ENCODE measurements at places on chromosomes 12 and 14.

- DNase-seq, result no peak
These were observed 142.4 kb downstream of the ZFP36L1 start for GRCh38 chr14:68650404-68650994.

GRCh38 chr12:124625867-124626675 is 58.7 kb upstream of the NCOR2 start:
- peak; percentile 62 for DNase-seq

GRCh38 chr14:104895786-104896661 is 28.7 kb upstream of the PLD4 start:
- DNase-seq, result no peak

DNA sequence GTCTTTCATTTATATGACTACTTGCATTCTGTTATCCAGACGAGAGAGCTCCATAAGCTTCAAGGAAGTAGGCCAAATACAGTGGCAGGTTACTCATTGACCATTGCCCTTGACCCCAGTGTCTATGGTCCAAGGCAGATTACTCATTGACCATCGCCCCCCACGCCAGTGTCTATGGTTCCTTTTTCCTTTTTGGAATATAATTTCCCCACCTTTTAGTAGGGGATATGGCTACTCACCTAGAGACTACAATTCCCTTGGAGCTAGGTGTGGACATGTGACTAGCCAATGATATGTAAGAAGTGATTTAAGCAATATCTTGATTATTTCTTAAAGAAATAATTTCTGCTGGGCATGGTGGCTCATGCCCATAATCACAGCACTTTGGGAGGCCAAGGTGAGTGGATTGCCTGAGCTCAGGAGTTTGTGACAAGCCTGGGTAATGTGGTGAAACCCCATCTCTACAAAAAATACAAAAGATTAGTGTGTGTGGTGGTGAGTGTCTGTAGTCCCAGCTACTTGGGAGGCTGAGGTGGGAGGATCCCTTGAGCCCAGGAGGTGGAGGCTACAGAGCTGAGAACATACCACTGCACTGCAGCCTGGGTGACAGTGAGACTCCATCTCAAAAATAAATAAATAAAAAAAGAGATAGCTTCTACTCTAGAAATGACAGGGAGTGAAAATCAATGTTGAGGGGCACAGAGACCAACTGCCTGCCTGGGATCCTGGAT is 32.6 kb downstream of the SIX4 start:
- DNase-seq, result no peak

GRCh38 chr12:117660896-117661295 is 299.5 kb upstream of the NOS1 start:
- DNase-seq, result no peak

DNA sequence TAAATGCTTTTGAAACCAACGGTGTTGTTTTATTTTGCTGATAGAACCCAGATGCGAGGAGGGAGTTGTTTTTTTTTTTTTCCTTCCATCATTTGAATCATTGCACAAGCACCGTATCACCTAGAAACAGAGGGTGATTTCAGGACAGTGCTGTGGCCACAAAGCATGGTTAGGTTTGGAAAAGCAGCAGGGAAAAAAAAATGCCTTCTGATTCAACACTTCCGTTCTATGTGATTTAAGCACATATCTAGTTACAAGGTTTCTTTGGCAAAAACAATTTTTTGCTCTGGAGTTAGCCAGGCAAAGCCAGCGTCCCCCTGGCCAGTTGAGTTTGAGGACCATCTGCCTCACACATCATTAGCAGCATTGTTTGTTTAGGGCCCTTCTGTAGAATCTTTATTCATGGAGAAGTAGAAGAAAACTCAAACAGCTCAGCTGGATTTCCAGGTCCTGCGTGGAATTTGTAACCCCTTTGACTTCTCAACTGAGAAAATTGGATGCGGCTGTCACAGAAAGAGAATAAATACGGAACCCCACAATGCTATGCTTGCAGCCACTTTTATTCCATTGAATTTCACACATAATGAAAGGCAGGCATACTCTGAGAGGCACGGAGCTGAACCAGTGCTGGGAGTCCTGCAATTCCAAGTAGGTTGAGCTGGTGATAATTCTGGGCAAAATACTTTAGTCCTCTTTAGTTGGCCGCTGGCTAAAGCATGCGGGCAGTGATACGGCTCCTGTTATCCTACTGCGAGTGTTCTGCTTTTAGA is 17.0 kb upstream of the WNT5B start:
- DNase-seq, result no peak

DNA sequence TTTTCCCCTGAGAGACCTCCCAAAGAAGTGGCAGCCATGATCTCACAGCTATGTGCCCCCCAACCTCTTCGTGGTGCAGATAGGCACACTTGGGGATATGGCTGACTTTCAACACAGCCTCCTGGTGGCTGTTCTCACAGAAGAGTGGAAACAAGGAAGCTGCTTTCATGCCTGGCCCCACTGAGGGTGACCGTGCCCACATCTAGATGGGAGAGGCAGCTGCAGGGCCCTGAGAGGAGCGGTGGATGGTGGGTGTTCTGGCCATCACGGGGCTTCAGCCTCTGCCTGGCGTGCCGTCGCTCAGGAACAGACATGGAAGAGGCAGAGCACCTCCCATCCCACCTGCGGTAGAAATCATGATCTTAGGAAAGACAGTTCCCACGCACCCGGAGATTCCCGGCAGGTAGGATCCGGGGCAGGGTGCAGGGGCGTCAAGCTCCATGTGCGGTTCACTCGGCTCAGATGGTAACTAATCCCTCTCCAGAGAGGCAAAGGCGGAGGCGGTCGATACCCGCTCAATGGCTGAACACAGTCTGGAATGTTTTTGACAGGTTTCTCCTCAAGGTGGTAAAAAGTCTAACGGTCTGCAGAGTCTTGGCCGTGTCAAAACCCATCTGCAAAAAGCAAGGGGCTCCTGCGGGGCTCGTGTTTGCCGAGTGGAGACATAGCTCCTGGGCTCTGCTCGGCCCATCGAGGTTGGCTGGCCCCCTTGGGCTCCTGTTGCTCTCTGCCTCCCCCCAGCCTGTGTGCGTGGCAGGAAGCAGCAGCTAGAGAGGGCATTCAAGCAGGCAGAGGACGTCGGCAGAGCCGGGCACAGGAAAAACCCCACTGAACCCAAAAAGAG is 225.2 kb upstream of the RTL1 start:
- no peak for DNase-seq

DNA sequence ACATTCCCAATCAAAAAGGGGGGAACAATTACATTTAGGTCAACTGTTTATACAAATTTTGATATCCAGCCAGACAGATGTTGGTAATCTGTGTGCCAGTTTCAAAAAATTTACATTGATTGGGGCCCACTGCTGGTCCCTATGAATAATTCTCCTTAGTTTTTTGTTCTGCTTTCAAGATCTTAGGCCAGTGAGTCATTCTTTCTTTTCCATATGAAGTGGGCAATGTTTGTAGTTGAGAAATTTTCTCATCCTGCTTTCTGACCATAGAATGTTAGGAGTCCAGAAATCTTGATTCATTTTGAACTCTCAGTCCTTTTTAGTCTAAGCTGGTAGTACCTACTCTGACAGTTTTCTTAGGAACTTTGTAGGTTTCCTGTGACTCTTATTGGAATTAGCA is 244.3 kb downstream of the DIO2 start:
- no peak for DNase-seq

DNA sequence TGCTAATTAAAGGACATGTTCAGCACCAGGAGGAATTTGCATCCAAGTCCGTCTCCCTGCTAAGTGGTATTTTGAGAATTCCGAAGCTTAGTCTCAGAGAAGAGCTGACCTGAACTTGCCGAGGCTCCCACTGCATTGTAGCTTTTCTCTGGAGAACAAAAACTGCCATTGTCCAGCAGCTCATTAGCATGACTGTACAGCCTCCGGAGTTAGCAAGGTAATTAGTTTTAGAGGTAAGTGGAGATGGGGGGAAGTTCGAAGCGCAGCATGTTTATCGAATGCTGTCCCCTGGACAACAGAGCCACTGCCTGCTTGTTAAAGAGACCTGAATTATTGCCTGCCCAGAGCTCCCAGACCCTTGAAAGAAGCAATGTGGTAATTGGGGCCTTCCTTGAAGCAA is 160.3 kb upstream of the PELI2 start:
- DNase-seq, result no peak

GRCh38 chr14:100293497-100294212 is 12.6 kb downstream of the SLC25A29 start:
- DNase-seq, result no peak

DNA sequence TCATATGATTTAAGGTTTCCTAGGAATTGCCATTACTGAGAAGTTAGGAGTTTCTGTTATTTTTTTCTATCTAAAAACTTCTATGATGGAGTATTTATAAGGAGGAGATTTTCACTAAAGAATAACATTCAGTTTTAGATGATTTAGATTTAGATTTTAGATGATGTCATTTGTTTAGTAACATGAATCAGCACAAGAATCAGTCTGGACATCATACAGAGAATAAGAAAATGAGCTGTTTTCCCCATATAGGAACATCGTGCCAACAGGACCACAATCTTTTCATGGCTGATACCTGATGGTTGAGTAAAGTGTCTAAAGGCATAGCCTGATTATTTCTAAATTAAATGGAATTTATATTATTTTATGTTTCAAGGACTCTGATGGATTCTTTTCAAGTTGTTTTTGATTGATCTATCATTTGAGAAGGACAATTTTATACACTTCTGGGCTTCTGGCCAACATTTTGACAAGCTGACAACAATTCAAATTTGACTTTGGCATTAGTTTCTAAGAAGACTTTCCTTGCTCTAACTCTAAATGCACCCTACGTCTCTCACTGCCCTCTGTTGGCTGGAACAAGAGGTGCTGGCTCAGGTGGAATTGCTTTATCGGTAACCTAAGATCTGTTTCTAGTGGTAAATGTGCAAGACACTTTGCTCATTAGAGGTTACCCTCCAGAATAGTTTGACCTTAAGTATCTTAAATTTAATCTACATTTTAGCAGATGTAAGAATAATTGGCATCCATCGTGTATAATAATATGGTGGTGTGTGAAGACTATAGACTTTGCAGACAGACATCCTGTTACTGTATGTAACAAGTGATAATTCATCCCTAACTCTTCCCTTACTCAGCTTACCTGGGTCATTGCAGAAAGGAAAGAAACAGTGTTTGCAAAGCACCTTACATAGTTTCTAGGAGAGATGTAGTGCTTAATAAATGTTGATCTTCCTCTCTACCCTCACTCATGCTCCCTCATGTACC is 42.8 kb upstream of the CPSF6 start:
- DNase-seq, result no peak

GRCh38 chr12:20127413-20127812 is 240.9 kb upstream of the PDE3A start:
- DNase-seq, result no peak

DNA sequence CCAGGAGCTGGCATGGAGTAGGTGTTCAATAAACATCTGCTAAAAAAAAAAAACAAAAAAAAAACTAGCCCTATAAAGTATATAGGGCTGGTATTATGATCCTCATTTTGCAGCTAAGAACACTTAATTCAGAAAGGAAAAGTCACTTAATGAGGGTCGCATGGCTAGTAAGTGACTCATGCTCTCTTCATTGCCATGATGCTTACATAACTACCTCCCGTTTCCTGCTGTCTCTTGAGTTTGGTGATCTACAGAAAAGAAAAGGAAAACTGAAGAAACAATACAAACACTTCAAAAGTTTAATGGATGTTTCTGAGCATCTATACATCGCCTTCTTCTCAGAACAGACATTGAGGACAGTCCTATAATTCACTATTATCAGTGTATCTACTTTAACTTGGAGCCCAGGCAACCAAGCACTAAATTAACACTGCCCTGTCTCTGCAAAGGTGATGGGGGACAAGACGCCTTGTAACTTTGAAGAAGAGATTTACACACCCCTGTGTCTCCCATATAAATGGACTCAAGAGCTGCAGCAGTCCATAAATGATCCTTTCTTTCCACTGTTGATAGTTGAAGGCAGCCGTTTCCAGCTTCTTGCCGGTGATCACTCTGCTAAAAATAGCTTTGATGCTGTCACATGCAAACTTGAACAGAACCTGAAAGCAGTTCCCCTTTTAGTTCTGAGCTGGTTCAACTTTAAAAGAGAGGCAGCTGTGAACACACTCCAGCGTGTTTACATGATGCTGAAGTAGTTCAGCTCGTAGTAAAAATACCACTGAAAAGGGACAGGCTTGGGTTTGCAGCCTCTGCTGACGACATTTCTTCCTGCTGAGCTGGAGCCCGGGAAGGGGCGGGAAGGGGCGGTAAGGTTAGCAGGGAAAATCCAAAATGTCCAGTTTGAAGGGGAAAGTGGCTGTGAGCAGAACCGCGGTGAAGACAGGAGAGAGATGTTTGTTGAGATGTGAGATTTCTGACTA is 113.3 kb downstream of the FOXN3 start:
- peak; percentile 33 for DNase-seq

DNA sequence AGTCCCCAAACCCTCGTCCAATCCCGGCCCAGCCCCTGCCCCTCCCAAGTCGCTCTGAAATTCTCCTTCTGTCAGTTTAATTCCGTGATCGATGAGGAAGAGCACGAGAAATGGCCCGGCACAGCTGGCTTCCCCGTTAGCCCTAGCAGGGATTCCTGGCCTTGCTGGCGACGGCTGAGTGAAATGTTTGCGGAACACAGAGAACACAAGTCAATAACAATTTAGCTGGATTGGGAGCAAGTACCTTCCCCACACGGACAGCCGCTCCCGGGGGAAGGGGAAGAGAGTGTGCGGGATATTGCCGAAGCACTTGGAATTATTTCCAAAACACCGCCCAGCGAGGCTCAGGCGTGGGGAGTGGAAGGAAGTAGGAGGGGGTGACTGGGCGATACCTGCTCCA is 134.6 kb downstream of the RBM19 start:
- no peak for DNase-seq

DNA sequence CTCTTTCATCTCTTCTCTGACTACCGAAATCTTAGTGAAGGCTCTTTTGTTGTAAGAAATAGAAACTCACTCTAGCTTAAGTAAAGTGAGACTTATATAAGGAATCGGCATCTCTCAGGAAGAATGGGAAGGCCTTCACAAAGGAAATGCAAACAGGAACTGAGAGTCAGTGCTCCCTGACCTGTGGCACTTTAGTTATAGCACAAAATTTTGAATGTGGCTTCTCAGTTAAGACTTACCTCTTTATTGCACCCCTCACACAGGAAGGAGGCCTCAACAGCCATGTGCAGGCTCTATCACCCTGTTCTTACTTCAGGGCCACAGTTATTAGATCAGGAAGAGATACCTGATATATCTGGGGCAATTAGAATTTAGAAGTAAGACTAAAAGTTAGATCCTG is 224.7 kb upstream of the EGLN3 start:
- DNase-seq, result no peak

DNA sequence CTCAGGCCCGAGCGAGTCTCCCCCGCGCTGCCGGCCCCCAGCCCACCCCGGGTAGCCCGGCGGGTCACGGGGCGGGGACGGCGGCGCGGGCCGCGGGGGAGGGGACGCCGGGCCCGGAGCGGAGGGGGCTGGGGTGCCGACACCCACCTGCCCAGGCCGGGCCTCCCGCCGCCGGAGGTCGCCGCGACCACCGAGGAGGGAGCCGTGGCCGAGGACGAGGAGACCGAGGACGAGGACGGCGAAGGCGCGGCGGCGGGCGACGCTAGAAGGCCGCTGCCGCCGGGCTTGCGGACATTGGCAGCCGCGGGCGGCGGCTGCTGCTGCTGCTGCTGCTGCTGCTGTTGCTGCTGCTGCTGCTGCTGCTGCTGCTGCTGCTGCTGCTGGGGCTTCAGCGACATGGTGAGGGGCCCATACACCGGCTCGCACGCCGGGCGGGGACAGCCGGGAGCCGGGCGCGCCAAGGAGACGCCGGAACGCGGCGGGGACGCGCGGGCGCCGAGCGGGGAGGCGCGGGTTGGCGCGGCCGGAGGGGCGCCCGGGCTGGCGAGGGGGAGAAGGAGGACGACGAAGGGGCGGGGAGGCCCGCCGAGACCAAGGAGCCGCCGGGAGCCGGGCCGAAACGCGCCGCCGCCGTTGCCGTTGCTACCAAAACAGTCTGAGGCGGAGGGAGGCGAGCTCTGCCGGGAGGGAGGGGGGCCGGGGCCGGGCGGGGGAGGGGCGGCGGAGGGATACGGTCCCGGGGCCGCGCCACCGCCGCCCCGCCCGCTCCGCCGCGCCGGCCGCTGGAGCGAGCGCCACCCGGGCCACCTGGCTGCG is at the start of gene ATXN2:
TSS of gene ATXN2 (minus strand) at position 679 of the 816 bp plus-strand sequence. CDS start at position 398, 281 bp downstream.
- DNase-seq, result no peak

Measured in omental fat pad (tissue), 4 donors.